Tibial nerve (tissue), 4 donors: ENCODE measurements at places on chromosomes 3 and 15.

DNA sequence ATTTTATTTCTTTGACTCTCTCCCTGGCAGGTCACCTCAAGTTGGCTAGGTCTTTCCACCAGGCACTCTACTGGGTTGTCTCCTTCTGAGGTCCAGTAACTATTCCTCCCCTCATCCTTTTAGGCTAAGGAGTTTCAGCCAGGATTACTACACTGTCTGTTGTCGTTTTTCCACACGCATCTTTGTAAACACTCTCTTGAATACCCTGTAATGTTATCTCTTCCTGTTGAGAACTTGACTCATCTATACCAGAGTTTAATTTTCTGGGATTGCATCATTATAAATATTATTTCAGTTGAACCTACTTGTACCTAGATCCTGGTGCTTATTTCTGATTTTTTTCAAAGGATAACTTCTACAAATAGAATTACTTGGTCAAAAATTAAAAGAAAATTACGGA lies 138.3 kb downstream of the SQOR start:
- H3K4me1 ChIP-seq, result no peaks in the 10 kb centered on the region
- no peak for DNase-seq
- H3K36me3 ChIP-seq, result no peaks in the 10 kb centered on the region
- H3K4me3 ChIP-seq, result no peak overlapping the region
- no peak overlapping the region for H3K27ac ChIP-seq

DNA sequence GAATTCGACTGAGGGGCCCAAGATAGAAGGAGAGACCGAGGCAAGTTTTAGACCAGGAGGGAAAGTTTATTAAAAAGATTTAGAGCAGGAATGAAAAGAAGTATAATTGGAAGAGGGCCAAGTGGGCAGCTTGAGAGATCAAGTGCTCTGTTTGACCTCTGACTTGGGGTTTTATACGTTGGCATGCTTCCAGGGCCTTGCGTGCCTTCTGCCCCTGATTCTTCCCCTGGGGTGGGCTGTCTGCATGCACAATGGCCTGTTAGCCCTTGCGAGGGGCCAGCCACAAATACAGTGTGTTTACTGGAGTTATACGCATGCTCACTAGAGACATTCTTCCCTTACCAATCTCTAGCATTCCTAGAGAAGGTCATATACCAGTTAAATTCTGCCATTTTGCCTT lies 70.7 kb upstream of the LARS2 start:
- no peaks in the 10 kb centered on the region for H3K27me3 ChIP-seq
- no peak overlapping the region for H3K4me3 ChIP-seq
- DNase-seq, result no peak
- no peak overlapping the region for H3K27ac ChIP-seq
- no peaks in the 10 kb centered on the region for H3K4me1 ChIP-seq

DNA sequence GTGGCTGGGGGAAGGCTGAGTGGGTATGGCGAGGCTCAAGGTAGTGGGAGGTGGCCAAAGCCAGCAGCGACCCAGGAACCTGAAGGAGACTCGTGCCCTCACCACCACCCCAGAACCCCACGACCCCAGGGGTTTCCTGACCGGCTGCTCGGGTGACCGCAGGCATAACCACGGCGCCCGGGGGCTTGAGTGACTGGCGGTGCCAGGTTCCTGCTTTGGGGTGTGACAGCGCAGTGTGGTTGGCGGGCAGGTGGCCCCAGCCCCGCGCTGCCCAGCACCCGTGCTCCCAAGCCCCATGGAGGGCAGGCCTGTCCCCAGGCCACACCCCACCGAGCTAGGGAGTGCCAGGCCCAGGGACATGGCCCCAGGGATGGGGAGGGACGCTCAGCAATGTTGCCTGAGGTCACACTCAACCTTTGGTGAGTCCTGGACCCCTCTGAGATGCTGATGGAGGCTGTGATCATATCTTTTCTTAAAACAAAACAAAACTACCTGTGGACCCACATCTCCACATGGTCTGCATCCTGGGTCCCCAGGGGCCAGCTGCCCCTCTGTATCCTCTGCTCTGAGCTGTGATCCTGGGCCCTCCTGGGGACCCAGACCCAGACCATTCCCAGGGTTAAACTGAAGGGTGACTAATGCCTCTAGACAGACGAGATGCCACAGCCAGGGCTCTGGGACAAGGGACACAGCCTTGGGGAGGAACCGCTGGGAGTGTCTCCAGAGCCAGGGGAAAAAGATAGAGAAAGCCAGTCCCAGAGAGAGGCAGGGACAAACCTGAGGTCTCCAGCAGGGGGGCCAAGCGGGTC lies 13.0 kb downstream of the DNAJB8 start:
- no peak overlapping the region for H3K4me3 ChIP-seq
- no peaks in the 10 kb centered on the region for H3K36me3 ChIP-seq
- no peak for DNase-seq
- H3K4me1 ChIP-seq, result no peaks in the 10 kb centered on the region
- H3K27ac ChIP-seq, result no peak overlapping the region

DNA sequence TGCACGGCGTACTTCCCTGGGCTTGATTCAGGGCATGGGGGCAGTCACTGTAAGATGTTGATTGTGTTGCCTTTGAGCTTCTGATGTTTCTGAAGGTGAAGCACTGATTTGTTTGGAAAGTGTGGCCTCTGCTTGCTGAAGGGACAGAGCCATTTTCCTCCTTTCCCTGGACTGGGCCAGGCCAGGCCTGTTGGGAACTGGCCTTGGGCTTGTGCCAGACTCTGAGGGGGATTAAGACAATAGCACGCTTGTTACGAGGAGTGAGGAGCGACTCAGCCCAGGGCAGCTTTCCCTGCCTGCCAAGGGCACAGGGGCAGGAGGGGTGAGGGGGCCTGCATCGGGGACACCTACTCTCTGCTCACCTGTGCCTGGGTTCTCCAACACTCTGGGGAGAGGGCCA lies 42.9 kb downstream of the LINGO1 start:
- H3K27ac ChIP-seq, result no peak overlapping the region
- H3K36me3 ChIP-seq, result no peaks in the 10 kb centered on the region
- H3K4me1 ChIP-seq, result no peaks in the 10 kb centered on the region
- no peaks in the 10 kb centered on the region for H3K27me3 ChIP-seq
- peak; percentile 42 for DNase-seq

GRCh38 chr3:168794427-168794826 lies 698.7 kb upstream of the GOLIM4 start:
- H3K4me3 ChIP-seq, result no peak overlapping the region
- no peak overlapping the region for H3K27ac ChIP-seq
- no peak for DNase-seq
- H3K4me1 ChIP-seq, result no peaks in the 10 kb centered on the region
- H3K36me3 ChIP-seq, result no peaks in the 10 kb centered on the region
- H3K27me3 ChIP-seq, result no peaks in the 10 kb centered on the region

DNA sequence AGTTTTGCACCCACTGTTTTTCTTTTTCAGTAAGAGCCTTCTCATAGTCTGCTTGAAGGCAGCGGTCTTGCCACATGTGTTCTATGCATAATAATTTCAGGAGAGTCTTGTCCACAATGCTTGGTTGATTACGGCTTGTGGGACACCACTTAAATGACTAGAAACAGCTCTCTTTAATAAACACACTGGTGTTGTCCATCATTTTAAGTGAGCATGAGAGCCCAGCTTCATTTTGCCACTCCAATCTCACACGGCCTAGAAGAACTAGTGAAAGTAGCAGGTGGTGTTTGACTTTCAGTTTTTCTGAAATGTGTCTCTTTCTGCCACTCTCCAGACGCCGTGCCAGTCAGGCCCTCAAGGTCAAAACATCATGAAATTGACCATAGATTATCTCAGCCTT lies 292.1 kb downstream of the LPP start:
- H3K4me1 ChIP-seq, result no peaks in the 10 kb centered on the region
- no peaks in the 10 kb centered on the region for H3K27me3 ChIP-seq
- DNase-seq, result no peak
- H3K36me3 ChIP-seq, result no peaks in the 10 kb centered on the region

DNA sequence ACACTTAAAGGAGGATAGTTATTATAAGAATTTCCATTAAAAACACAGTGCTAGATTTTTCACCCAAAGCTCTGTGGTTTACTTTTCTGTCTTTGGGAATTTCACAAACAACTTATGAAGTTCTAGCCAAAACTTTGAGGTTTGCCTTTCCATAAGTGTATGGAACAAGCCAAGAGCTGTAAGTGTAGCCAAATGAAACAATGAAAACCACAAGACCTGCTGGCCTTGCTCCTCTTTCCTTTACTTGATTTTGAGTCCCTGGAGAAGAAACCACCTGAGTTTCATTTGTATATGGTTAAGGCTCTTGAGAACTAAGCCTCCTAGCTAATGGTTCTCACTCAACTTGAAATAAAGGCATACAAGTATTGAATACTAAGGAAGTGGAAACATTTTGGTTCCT lies 365.3 kb upstream of the EPHA3 start:
- DNase-seq, result no peak
- no peak overlapping the region for H3K27ac ChIP-seq
- H3K4me1 ChIP-seq, result no peaks in the 10 kb centered on the region
- H3K4me3 ChIP-seq, result no peak overlapping the region

GRCh38 chr3:31077021-31077601 lies 182.7 kb upstream of the GADL1 start:
- no peak overlapping the region for H3K27ac ChIP-seq
- no peaks in the 10 kb centered on the region for H3K4me1 ChIP-seq
- DNase-seq, result no peak

GRCh38 chr3:141610939-141611338 lies 124.1 kb downstream of the RASA2 start:
- H3K36me3 ChIP-seq, result peaks cover 11% of the 10 kb centered on the region
- no peak overlapping the region for H3K27ac ChIP-seq
- H3K27me3 ChIP-seq, result no peaks in the 10 kb centered on the region
- no peaks in the 10 kb centered on the region for H3K4me1 ChIP-seq
- H3K4me3 ChIP-seq, result no peak overlapping the region

GRCh38 chr15:90557186-90558084 lies 27.7 kb downstream of the CRTC3 start:
- no peaks in the 10 kb centered on the region for H3K36me3 ChIP-seq
- H3K4me1 ChIP-seq, result peaks cover 74% of the 10 kb centered on the region
- H3K27ac ChIP-seq, result peak overlapping the region; percentile 94
- peak; percentile 93 for DNase-seq
- no peak overlapping the region for H3K4me3 ChIP-seq
- no peaks in the 10 kb centered on the region for H3K27me3 ChIP-seq

GRCh38 chr3:46959161-46959511 lies 17.4 kb downstream of the CCDC12 start:
- DNase-seq, result no peak
- no peaks in the 10 kb centered on the region for H3K36me3 ChIP-seq
- no peaks in the 10 kb centered on the region for H3K4me1 ChIP-seq

DNA sequence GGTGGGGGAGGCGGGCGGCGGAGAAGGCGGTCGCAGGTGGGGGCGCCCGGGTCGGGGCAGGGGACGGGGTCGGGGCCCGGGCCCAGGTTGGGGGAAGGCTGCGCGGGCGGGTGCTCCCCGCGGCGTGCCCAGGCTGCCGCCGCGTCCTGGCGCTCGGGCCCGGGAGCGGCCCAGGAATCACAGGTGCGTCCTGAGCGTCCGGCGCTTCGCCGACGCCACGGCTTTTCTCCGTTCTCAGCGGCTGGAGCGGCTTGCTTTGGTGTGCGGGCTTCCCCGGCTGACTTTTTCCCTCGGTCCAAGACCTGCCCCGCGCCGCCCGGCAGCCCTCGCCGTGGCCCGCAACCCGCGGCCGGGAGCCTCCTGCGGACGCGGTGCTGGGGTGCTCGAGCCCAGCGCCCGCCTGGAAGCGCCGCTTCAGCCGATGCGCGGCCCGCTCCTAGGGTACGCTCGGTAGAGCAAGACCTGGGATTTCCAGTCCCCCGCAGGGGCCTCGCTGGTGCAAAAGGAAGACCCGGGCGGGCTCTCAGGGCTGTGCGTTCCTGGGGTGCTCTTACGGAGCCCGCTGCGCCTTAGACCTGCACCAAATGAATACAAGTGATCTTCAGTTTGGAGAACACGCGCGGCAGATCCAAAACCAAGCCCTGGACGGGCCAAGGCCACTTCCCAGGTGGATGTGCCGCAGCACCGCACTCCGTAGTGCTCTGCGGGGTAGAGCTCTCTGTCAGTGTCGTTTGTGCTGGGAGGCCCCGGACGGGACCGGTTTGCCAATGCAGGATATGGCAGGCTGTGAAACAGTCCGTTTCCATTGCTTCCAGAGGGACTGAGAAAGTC lies 639 bp downstream of the NIPA1 start:
- no peaks in the 10 kb centered on the region for H3K27me3 ChIP-seq
- H3K36me3 ChIP-seq, result no peaks in the 10 kb centered on the region
- H3K4me1 ChIP-seq, result peaks cover 10% of the 10 kb centered on the region
- DNase-seq, result no peak
- H3K27ac ChIP-seq, result no peak overlapping the region

DNA sequence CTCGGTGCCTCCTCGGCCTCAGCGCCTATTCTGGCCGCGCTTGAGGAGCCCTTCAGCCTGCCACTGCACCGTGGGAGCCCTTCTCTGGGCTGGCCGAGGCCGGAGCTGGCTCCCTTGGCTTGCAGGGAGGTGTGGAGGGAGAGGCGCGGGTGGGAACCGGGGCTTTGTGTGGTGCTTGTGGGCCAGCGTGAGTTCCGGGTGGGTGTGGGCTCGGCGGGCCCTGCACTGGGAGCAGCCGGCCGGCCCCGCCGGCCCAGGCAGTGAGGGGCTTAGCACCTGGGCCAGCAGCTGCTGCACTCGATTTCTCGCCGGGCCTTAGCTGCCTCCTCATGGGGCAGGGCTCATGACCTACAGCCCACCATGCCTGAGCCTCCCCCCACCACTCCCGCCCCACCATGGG lies 26.6 kb upstream of the TRIM42 start:
- no peak overlapping the region for H3K27ac ChIP-seq
- H3K27me3 ChIP-seq, result no peaks in the 10 kb centered on the region
- no peak for DNase-seq
- no peak overlapping the region for H3K4me3 ChIP-seq

GRCh38 chr3:193377591-193377990 lies 962 bp downstream of the ATP13A5 start:
- H3K27ac ChIP-seq, result no peak overlapping the region
- no peak overlapping the region for H3K4me3 ChIP-seq
- no peaks in the 10 kb centered on the region for H3K4me1 ChIP-seq
- H3K27me3 ChIP-seq, result no peaks in the 10 kb centered on the region
- DNase-seq, result no peak

DNA sequence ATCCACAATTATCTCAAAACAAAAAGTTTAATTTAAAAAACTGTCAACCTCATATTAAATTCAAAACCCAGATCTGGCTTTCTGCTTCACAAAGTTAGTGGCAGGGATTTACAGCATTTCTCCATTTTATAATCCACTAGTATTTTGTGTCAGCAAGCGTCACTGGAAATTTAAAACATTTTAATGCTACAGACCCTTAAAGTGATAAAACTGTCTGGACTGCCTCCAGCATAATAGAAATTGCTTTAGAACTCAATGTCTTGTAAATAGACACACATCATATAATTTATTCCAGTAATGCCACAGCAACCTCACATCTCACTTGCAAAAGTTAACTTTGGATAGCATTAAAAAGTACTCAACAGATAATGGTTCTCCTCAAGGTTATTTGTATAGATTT lies 116.1 kb downstream of the ULK4 start:
- no peak overlapping the region for H3K27ac ChIP-seq
- no peak overlapping the region for H3K4me3 ChIP-seq
- no peaks in the 10 kb centered on the region for H3K4me1 ChIP-seq
- no peak for DNase-seq
- no peaks in the 10 kb centered on the region for H3K27me3 ChIP-seq
